ENCODE measurements at places on chromosomes 13 and 19.
A peak's percentile ranks its signal among the peaks of the same experiment; 100 is the strongest.

DNA sequence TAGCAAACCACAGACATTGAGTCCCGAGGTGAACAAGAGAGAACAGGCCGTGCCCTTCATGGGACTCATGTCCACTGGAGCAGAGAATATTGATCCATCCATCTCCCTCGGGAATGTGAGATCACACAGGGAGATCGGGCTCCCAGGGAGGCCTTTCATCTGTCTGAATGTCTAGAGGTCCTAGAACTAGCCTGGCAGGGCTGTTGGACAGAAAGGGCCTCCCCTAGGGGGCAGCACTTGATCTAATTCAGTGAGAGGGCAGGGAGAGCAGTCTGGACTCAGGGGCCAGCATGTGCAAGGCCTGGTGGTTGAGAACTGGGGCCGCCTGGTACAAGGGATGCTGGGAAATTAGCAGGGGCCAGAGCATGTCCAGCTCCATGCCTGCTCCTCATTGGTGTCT lies 4.3 kb downstream of the RUVBL2 start:
- no peaks in the 10 kb centered on the region for H3K27me3 ChIP-seq
- H3K4me3 ChIP-seq: no peak overlapping the region
- H3K27ac ChIP-seq: no peak overlapping the region
- H3K4me1 ChIP-seq: peaks cover 1% of the 10 kb centered on the region
- no peak for DNase-seq

GRCh38 chr13:95480131-95480545 lies 72.4 kb upstream of the CLDN10 start:
- H3K4me1 ChIP-seq: no peaks in the 10 kb centered on the region
- no peaks in the 10 kb centered on the region for H3K27me3 ChIP-seq
- H3K36me3 ChIP-seq: no peaks in the 10 kb centered on the region
- no peak overlapping the region for H3K4me3 ChIP-seq
- H3K27ac ChIP-seq: no peak overlapping the region

DNA sequence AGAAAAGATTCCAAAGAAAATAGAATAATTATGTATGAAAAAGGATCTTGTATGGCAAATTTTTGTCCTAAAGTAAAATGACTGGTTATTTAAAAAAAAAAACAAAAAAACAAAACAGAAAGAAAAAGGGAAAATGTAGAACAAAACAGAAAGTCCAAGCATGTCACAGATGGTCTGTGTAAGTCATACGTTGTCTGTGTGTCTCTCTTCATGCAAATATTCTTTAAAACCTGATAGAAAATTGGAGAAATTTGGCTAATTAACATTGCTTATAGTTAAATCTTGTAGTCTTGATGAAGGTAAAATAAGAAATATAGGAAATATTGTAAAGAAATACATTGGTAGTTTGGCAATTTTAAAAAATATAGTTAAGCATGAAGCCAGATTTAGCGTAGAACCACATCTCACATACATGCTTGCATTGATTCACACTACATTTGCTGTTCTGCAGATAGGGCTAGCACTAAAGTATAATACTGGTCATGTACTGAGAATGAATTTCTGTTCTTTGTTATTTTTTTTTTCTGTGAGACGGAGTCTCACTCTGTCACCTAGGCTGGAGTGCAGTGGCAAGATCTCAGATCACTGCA lies 58.4 kb downstream of the SPRYD7 start:
- no peaks in the 10 kb centered on the region for H3K36me3 ChIP-seq
- H3K4me3 ChIP-seq: no peak overlapping the region
- H3K4me1 ChIP-seq: no peaks in the 10 kb centered on the region
- no peak for DNase-seq
- no peak overlapping the region for H3K27ac ChIP-seq

GRCh38 chr13:75258159-75258782 lies 223.7 kb downstream of the TBC1D4 start:
- no peaks in the 10 kb centered on the region for H3K27me3 ChIP-seq
- no peaks in the 10 kb centered on the region for H3K36me3 ChIP-seq
- H3K4me3 ChIP-seq: no peak overlapping the region
- H3K27ac ChIP-seq: no peak overlapping the region
- H3K4me1 ChIP-seq: no peaks in the 10 kb centered on the region

DNA sequence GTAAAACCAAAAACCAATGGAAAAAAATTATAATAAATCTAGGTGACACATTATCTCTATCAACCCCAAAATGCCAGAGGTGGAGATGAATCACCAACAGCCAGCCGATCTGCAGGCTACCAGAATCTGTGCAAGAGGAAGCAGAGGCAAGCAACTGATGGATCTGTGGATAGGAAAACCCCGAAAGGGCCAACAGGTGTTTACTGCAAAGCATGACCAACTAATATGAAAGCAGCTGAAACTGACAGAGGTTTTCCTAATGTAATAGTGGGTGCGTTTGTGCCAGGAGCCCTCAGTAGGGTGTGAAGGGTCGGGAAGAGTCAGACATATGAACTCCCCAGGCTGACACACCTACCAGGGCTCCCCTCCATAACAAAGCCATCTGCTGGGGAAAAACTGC lies 554.6 kb downstream of the RFC3 start:
- no peak overlapping the region for H3K4me3 ChIP-seq
- DNase-seq: no peak
- no peaks in the 10 kb centered on the region for H3K27me3 ChIP-seq
- H3K4me1 ChIP-seq: peaks cover 2% of the 10 kb centered on the region
- H3K36me3 ChIP-seq: no peaks in the 10 kb centered on the region

DNA sequence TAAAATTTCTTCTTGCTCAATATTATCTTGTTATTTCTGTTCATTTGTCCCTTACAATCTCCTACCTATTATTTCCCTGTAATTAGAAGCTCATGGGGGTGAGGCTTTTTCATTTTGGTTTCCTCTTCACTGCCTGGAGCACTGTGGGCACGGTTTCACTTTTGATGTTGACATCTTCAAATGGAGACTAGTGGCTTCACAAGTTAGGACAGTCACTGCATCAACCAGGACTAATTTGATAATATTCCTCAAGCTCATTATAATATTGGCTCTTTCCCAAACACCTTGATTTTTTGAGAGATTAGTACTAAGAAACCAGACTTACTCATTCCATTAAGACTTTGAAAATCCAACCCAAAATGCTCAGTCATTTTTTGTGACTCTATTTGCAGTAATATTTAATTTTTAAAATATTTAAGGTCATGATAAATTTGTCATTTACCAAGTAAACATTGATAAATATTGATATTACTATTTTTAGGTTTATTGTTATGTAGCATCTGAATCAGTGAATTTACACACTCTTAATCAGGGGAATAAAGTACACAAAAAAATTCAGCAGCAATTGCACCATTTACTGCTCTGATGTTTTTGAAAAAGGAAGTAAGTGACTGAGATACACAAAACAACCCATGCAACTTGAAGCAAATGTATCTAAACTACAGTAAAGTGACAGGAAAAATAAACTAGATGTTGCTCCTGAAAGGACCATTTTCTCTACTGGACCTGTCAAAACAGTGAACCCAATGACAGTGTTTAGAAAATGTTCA lies 28.8 kb upstream of the RCBTB2 start:
- no peak overlapping the region for H3K4me3 ChIP-seq
- no peaks in the 10 kb centered on the region for H3K36me3 ChIP-seq
- no peak overlapping the region for H3K27ac ChIP-seq
- H3K27me3 ChIP-seq: no peaks in the 10 kb centered on the region

- H3K27me3 ChIP-seq: no peaks in the 10 kb centered on the region
- no peak overlapping the region for H3K4me3 ChIP-seq
- H3K27ac ChIP-seq: no peak overlapping the region
- H3K4me1 ChIP-seq: peaks cover 3% of the 10 kb centered on the region
Measured at GRCh38 chr13:53143757-53144339, 115.2 kb downstream of the OLFM4 start.

DNA sequence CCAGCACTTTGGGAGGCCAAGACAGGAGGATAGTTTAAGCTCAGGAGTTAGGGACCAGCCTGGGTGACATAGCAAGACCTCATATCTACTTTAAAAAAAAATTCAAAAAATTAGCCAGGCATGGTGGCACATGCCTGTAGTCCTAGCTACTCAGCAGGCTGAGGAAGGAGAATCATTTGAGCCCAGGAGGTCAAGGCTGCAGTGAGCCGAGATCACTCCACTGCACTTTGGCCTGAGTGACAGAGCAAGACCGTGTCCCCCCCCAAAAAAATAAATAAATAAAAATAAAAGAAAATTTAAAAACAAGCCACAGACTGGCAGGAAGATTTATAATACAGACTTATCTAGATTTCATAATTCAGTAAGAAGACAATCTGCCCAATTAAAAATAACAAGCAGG lies 14.8 kb downstream of the PSPC1 start:
- H3K4me1 ChIP-seq: no peaks in the 10 kb centered on the region
- H3K27ac ChIP-seq: no peak overlapping the region
- no peaks in the 10 kb centered on the region for H3K27me3 ChIP-seq
- no peak overlapping the region for H3K4me3 ChIP-seq
- DNase-seq: no peak

DNA sequence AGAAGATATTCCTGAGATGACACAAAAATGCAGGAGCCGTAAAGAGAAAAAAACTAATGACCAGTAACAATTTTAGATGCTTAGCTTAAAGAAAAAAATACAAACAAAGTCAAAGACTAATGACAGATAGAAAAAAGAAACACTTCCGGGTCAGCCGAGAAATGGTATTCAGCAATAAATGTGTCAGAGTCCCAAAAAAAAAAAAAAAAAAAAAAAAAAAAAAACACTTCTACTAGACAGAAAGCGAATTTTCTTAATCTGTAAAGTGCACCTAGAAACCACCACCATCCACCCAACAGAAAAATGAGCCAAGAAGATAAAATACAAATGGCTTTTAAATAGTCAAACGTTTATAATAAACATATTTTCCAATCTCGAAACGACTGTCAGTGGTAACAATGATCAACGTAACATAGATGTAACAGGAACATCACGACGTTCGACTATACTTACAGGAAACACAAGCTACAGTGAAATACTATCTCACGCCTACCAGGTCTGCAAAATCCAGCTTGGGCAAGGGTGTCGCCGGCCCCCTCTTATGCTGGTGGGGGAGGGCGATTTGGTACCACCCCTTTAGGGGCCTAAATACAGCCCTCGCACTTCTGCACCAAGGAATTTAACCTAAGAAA lies 10.6 kb downstream of the ABHD17A start:
- H3K36me3 ChIP-seq: peaks cover 7% of the 10 kb centered on the region
- peak overlapping the region; percentile 24 for H3K4me3 ChIP-seq

- no peaks in the 10 kb centered on the region for H3K36me3 ChIP-seq
- peaks cover 4% of the 10 kb centered on the region for H3K4me1 ChIP-seq
- H3K4me3 ChIP-seq: no peak overlapping the region
- DNase-seq: no peak
- H3K27ac ChIP-seq: no peak overlapping the region
Measured at GRCh38 chr13:36630181-36630803, 43.5 kb upstream of the SERTM1 start.

GRCh38 chr13:61246351-61246750 lies 169.3 kb downstream of the PCDH20 start:
- no peak overlapping the region for H3K27ac ChIP-seq
- no peaks in the 10 kb centered on the region for H3K27me3 ChIP-seq
- H3K4me3 ChIP-seq: no peak overlapping the region

GRCh38 chr13:77016888-77017623 lies 9.9 kb downstream of the FBXL3 start:
- no peaks in the 10 kb centered on the region for H3K27me3 ChIP-seq
- no peaks in the 10 kb centered on the region for H3K4me1 ChIP-seq
- H3K36me3 ChIP-seq: no peaks in the 10 kb centered on the region
- H3K27ac ChIP-seq: no peak overlapping the region
- no peak for DNase-seq

DNA sequence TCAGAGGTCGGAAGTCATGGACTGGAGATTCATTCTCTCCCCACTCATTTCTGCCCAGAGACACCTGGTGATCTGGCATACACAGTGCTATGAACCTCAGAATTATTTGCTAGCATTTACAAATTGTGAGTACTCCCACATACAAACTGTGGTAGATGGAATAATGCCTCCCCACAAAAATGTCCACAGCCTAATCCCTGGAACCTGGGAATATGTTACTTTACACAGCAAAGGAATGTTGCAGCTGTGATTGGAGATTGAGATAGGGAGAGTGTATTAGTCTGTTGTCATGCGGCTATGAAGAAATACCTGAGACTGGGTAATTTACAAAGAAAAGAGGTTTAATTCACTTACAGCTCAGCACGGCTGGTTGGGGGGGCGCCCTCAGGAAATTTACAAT lies 3.1 kb upstream of the UQCRFS1 start:
- H3K36me3 ChIP-seq: no peaks in the 10 kb centered on the region
- no peaks in the 10 kb centered on the region for H3K27me3 ChIP-seq
- H3K4me1 ChIP-seq: no peaks in the 10 kb centered on the region
- H3K27ac ChIP-seq: no peak overlapping the region

DNA sequence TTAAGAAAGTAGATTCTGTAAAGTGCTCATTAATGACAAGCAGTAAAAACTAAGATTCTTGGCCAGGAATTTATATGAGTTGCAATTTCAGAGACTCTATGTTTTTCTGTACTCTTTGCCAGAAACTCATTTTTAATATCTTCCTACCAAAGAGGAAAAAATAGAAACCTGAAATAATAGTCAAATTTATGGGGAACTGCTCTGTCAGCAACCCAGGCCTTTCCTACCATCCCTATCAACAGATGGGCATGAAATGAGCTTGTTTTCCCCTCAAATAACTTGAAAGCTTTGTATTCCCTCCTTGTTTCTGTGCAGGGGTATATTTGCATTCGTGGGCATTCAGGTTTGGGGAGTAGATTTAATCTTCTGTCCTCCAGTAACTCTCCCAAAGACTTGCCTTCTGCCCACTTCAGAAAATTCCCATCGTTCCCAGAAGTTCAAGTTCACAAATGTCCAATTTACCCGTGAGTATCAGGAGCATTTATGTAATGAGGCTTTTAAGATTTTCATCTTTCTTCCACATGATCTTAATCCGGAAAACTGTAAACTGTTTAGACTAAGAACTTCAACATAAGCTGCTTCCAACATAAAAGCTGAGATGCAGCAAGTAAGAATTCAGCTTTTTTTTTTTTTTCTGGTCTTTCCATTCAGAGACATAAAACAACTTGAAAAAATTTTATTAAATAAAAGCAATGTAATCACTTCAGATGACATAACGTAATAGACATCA lies 363.1 kb downstream of the EFNB2 start:
- H3K27me3 ChIP-seq: no peaks in the 10 kb centered on the region
- no peak overlapping the region for H3K27ac ChIP-seq

DNA sequence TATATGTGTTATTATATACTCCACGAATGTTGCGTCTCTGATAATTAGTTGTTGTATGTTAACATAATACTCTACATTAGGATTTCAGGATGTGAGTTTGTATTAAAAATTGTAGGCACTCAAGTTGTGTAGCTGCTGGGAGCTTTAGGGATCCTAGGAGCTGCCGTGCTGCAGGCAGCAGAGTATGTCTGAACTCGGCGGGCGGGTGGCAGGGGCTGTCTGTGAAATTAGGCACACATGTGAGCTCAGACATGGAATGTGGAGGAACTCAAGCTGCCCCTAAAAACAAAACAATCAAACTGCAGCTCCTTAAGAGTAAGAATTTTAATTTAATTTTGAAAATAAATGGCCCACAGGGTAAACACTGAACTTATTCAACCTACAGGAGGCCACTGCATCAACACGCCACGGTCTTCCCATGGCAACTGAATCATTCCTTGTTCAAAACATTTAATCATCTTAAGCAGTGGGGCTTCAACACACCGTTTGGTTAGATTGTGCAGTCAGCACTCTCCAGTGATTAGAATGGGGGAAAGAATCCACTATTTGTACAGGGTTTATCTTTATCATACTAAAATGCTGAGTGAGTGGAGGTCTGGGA lies 22.7 kb downstream of the SERTM1 start:
- no peaks in the 10 kb centered on the region for H3K4me1 ChIP-seq
- H3K4me3 ChIP-seq: no peak overlapping the region
- 0 out of 2 replicates have a peak, but pooled peaks cover 2% of the 10 kb centered on the region for H3K27me3 ChIP-seq

- no peaks in the 10 kb centered on the region for H3K4me1 ChIP-seq
- no peak overlapping the region for H3K4me3 ChIP-seq
- no peaks in the 10 kb centered on the region for H3K36me3 ChIP-seq
- DNase-seq: no peak
- no peaks in the 10 kb centered on the region for H3K27me3 ChIP-seq
Measured at GRCh38 chr19:1734321-1734966, 18.9 kb upstream of the ONECUT3 start.
